ENCODE measurements at places on chromosomes 5 and 9. TPM values are rescaled to one million over a fixed set of nuclear protein-coding genes. Genes with fewer than 3 reads are reported as not detected.

- DNase-seq: no peak
Measured at GRCh38 chr5:161530700-161531099, 15.8 kb downstream of the GABRB2 start.

DNA sequence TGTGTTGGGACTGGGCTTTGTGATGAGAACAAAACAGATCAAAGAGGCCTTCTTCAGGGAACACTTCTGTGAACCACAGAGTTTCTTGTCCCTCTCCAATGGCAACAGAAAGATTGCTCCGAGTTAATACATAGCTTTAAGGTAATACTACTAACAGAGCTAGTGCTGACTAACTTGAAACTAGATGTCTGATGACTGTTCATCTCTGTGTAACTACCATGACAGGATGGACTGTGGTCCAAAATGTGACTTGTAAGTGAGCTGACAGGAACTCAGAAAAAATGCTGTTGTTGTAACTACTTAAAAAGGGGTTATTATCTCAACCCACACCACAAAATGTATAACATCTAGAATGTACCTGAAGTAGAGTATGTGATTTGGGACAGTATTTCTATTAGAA is 630.2 kb upstream of the DMAC1 start:
- no peak for DNase-seq

GRCh38 chr9:12516573-12516972 is 176.6 kb upstream of the TYRP1 start:
- no peak for DNase-seq

GRCh38 chr9:38413283-38413682 is 11.0 kb downstream of the IGFBPL1 start:
- no peak for DNase-seq

The GABRA1 gene
- total RNA-seq: not detected

The PTGES gene
- 17.2 TPM for total RNA-seq

DNA sequence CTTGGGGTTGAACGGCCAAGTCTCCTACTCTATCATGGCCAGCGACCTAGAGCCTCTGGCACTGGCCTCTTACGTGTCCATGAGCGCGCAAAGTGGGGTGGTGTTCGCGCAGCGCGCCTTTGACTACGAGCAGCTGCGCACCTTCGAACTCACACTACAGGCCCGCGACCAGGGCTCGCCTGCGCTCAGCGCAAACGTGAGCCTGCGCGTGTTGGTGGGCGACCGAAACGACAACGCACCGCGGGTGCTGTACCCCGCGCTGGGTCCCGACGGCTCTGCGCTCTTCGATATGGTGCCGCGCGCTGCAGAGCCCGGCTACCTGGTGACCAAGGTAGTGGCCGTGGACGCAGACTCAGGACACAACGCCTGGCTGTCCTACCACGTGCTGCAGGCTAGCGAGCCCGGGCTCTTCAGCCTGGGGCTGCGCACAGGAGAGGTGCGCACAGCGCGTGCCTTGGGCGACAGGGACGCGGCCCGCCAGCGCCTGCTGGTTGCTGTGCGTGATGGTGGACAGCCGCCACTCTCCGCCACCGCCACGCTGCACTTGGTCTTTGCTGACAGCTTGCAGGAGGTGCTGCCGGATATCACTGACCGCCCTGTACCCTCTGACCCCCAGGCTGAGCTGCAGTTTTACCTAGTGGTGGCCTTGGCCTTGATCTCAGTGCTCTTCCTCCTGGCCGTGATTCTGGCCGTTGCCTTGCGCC is 2.0 kb downstream of the PCDHGB5 start:
- DNase-seq: no peak

The LPAR1 gene
- 7.4 TPM for total RNA-seq

DNA sequence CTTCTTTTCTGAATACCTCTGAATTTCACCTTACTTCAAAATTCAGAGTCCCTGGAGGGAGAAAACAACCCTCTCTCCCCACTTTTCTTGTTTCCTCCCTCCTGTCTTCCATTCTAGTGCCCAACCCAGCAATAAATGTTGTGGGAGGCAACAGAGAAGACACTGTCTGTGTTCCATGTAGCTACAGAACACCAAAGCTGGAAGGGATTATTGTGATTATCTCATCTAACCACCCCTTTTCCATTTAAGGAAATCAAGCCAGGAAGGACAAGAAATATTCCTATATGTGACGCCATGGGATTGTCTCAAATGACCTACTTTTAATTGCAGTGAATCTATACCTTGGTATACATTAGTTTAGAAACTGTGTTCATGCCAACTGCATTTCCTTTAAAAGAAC is 476.6 kb upstream of the TNC start:
- DNase-seq: no peak

DNA sequence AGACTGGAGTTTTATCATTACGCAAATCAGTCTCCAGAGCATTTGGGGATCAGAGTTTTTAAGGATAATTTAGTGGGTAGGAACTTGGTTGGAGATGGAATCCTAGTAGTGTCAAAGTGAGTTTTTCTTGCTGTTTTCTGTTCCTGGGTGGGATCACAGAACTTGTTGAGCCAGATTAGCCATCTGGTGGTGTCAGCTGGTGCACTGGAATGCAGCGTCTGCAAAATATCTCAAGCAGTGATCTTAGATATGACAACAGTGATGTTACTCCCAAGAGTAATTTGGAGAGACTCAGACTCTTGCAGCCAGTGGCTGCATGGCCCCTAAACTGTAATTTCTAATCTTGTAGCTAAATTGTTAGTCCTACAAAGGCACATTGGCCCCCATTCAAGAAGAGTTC is 1257.8 kb downstream of the MAT2B start:
- DNase-seq: no peak

- no peak for DNase-seq
Measured at GRCh38 chr5:120546922-120547321, 82.8 kb downstream of the PRR16 start.

DNA sequence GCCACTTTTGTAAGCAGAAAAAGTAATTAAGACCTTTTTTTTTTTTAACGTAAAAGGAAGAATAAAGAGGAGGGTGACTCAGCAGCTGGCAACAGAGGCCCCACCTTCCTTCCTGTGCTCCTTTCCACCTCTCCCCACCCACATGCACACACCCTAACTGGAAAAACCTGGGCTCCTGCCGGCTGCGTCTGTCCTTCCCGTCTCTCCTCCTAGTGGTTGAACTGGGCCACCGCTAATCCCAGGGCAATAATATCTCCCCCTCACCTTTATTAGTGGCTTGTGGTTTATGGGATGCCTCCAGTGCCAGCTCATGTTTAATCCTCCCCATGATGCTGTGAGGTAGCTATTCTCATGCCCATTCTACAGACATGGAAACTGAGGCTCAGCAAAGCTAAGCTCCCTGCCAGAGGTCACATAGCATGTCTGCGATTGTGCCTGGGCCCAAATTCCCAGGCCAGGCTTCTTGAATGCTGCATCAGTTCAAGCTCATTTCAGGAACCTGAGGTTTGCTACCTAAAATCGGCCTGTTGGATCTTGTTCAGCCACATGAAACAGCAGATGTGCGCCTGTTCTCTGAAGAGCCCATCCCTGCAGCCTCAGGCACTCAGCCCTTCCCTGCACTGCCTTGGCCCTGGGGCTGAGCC is 60.9 kb upstream of the IL17B start:
- peak; percentile 95 for DNase-seq

- no peak for DNase-seq
Measured at GRCh38 chr5:132263548-132264261, 6.2 kb downstream of the PDLIM4 start.

The TNFSF8 gene
- total RNA-seq: not detected

DNA sequence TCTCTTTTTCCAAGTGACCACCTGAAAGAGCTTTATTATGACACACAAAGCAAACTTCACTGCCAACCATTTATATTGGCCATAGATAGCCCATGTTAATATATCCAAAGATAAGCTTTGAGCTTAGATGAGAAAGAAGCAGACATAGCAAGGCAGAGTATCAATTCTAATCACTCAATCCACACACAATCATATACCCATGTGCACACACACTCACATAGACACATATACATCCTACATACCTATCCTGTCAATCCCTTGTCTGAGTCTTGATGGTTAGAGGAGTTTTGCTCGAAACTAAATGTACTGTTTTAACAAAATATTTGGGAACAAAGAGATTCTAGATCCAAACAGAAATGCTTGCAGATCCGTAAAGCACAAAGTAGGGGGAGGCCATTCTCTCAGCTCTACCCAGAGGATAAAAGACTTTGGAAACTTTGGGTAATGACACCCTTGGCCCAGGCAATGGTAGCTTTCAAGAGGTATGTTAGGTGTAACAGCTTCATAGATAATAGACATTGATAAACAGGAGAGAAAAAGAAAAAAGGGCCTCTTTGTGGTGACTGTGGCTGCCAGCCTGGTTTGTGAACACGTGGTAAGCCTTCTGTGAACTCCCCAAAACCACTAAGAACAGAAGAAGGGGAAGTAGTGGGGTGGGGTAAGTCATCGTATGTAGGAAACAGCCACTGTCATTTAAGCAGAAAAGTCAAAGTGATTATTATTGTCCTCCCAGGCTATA is 121.6 kb downstream of the TLR4 start:
- DNase-seq: no peak

The GRIA1 gene
- total RNA-seq: not detected

The CXCL14 gene
- total RNA-seq: not detected

GRCh38 chr9:14902561-14902960 is 7.7 kb downstream of the FREM1 start:
- DNase-seq: no peak

- DNase-seq: no peak
Measured at GRCh38 chr5:109304309-109304708, 105.5 kb downstream of the PJA2 start.

GRCh38 chr5:172076761-172077244 is 70.4 kb upstream of the FBXW11 start:
- DNase-seq: no peak

DNA sequence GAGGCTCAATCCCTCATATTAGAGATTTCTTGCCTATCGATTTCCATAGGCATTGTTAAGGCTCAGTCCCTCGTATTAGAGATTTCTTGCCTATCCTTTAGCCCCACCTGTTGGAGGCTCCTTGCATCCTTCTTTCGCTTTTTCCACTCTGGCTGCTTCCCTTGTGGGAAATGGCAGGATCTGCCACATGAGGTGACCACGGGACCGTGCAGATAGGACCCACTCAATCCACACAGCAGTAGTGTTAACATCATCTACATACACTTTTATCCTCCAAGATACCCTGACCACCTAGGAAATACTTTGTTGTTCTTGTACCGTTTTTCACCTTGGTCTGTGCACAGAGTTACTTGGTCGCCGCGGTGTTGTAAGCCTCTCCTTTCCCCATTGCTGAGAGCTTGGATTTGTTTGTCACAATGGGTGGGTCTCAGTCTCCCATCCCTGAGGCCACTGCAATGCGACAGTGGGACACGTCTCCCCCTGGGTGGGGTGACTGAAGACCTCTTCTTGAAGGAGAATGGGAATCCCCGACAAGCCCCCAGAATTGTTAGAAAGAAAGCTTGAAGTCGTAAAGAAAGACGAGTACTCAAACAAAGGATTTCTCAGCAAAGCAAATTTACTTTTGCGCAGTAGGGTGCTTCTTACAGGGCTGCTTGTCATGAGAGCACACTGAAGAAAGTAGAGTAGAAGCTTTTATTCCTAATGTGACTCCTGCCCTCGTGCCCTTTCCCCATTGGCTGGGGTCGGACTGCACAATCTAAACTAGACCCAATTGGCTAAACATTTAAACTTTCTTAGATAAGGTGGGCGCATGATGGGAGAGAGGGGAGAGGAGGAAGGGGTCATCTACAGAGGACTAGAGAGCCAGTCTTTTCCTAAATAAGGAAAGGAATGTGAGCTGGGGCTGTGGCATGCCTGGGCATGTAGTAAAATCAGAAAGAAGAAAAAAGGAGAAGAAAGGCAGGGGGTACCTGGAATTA is 19.8 kb downstream of the IFT74 start:
- peak; percentile 48 for DNase-seq

- DNase-seq: no peak
Measured at GRCh38 chr5:174581479-174581878, 142.9 kb upstream of the MSX2 start.

DNA sequence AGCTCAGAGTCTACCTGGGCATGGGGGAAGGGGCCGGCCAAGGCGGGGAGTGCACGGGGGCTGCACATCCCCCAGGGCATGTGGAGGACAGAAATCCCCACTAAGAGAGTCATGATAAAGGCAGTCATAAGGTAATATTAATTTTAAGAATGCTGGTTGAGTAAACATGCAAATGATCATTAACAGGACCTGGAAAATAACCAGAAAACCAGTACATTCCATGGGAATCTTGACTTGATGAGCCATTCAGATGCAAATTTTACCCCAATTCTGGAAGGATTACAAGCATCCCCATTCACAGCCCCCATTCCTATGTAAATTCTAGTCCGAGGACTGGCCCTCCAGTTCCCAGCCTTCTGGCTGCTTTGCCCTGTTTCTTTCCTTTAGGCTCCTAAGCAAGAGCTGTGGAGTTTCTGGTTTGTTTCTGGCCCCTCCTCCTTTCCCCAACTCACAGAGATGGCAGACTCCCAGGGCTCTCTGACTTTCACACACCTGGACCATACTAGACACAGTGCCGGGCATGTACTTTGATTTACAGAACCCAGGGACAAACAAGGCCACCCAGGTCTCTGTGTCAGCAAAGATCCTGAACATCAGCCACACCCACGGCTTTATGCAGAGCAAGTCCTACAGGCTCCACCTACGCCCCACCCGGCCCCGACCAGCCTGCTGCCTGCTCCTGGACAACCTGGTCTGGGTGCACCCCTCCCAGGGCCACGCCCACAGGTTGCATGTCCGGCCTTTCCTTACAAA is 62.7 kb downstream of the SEMA4D start:
- peak; percentile 43 for DNase-seq

The NDUFS6 gene
- 43.8 TPM for total RNA-seq

DNA sequence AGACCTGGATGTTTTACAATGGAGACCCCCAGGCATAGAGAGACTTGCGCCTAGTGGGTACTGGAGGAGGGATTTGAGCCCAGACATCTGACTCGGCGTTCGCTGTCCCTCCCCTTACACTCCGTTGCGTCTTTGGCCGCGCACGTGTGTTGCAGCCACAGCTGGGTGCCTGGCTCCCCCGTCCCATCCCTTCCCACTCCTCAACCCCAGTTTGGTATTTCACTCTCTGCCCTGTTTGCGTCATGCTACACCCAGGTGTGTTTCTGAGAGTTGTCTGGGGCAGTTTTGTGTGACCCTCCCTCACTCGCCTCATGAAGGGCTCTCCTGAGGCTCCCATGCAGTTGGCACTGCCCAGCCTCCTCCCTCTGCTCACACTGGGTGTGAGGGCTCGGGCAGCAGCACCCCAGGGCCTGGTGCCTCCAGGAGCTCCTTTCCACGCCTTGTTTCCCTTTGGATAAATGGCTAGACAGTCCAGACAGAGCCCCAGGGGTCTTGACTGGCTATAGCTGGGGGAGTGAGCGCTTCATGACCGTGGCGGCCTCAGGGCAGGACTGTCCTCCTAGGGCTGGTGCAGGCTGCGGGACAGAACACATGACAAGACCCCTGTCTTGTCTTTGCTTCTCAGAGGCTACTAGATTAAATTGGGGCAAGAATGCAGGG is 13.6 kb downstream of the TCF7 start:
- no peak for DNase-seq

- DNase-seq: no peak
Measured at GRCh38 chr5:150125334-150125733, 30.3 kb downstream of the PDGFRB start.

The SOX30 gene
- total RNA-seq: 0.27 TPM

The KCNIP1 gene
- not detected for total RNA-seq

All from HCT116 (cell line).